ENCODE measurements at places on chromosomes 4 and X.

- no peak for DNase-seq
Observed at GRCh38 chr4:37400241-37400881, 155.8 kb downstream of the NWD2 start.

- no peak for DNase-seq
Observed at GRCh38 chrX:130834149-130834548, 68.9 kb downstream of the ENOX2 start.

- DNase-seq: no peak
Observed at GRCh38 chr4:120765260-120765680, 157.3 kb downstream of the PRDM5 start.

- peak; percentile 65 for DNase-seq
Observed at GRCh38 chr4:27318740-27319139, 458.1 kb downstream of the STIM2 start.

GRCh38 chr4:102253860-102254259, 91.4 kb downstream of the SLC39A8 start:
- no peak for DNase-seq

- peak; percentile 63 for DNase-seq
Observed at GRCh38 chrX:69263251-69263820, 98.1 kb upstream of the PJA1 start.

GRCh38 chrX:25028726-25029125, 13.0 kb upstream of the ARX start:
- DNase-seq: no peak

GRCh38 chr4:121192480-121192879, 28.4 kb upstream of the TNIP3 start:
- DNase-seq: no peak

DNA sequence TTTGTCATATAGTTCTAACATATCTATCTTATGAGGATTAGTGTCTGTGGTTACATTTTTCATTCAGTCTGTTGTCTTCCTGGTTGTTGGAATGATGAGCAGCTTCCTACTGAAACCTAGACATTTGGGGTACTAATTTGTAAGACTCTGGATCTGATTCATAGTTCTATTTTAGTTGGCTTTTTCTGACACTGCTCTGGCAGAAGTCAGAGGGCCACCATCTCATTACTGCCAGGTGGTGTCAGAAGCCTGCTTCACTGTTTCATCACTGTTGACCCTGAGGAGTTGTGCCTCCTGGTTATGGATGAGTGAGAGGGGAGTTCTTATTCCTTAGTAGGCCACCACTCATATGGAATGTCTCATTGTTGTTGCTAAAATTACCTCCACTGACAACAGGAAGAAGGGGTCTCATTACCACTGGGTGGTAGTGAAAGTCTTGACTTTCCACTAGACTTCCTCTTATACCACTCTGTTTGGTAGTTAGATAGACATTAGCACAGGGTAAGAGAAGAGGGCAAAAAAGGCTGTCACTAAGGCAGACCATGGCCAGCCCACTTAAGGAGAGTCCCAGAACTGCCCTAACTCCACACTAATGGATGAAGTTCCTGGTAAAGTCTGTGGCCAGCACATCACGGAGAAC, 395.2 kb downstream of the SPOCK3 start:
- DNase-seq: no peak

DNA sequence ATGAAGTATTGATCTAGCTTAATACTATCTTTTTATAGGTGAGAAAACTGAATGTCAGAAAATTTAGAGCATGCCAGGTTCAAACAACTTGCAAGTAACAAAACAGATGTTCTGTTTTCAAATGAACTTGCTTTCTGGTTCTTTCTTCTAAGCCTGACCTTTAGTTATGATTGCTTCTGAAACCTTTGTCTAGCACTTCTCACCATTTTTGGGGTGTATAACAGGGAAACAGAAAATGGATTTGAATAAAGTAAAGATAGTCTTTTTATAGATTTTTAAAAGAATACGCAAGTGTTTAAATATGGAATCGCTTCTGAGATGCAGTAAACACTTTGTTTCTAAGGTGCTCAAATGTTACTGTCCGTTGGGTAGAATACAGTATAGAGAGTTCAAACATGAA, 687.2 kb upstream of the CPEB2 start:
- DNase-seq: no peak

DNA sequence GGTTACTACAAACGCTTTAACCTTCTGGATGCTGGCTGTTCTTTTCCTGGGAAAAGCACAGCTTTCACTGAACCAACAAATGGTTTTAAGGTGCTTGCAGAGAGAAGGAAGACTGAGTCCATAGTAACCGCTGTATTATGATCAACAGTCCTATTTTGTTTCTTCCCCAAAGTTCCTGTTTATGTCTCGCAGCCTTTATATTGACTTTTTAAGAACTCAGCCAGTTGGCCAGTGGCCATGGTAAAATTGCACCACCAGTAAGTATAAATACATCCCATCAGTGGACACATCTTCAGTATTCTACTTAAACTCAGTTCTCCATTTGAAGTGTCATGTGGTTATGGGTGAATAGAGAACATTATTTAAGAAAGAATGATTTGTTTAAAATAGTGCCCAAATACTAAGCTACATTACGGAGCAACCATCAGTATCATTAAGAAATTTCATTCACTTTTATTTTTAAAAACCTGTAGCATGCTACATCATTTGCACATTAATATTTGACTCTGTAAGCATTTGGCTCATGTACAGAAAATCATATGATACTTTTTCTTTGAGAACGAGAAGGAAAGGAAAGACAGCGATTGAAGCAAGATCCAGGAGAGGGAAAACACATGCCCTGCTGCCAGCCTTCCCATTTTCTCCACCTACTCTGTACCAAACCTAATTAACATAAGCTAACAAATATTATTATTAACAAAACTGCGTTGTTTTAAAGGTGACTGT, 287.0 kb downstream of the ARHGAP24 start:
- no peak for DNase-seq

DNA sequence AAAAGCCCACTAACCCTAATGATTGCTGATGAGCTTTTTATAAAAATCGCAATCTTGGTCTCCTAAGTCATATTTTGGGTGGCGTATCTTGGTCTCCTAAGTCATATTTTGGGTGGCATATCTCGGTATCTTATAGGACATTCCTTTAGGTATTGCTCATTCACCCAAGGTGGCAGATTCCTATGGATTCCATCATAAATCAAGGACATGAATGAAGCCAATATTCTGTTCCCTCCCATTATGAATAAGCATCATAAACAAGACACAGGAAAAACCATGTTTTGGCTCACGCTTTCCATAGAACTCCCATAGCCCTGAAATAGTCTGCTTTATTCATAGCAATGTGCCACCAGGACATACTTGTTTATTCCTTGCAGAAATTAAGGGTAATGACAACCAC, 95.0 kb upstream of the CD99 start:
- no peak for DNase-seq

DNA sequence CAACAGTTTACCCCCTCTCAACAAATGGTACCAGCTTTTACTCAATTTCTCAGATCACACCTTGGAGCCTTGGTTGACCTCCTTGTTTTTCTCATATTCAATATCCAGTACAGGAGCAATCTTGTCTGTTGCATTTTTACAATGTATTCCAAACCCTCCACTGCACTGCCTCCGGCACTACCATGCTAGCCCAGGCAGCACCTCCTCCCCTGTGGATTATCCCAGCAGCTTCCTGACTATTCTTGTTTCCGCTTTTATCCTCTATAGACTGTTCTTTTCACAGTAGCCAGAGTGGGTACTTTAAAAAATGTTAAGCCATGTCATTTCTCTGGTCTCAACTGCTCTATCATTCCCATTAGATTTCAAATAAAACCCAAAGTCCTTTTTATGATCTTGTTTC, 253.4 kb upstream of the GPRIN3 start:
- no peak for DNase-seq

DNA sequence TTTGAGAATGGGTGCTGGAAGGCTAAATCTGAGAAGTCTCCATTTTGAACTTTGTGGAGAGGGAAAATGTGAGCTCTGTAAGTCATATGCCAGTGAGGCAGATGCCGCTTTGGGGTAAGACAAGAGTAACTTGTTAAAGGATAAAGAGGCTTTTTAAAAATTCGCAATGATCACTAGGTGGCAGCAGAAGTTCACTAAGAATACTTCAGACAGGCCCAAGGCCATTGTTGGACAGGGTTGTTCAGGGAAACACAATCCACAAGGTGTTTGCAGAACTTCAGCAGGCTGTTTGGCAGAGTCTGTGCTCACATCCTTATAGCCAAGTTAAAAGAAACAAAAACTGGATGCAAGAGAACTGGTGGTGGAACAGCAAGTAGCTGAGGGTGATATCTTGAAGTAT, 13.7 kb upstream of the PIGA start:
- DNase-seq: no peak

- no peak for DNase-seq
Observed at GRCh38 chrX:9628779-9629493, 136.7 kb downstream of the GPR143 start.

DNA sequence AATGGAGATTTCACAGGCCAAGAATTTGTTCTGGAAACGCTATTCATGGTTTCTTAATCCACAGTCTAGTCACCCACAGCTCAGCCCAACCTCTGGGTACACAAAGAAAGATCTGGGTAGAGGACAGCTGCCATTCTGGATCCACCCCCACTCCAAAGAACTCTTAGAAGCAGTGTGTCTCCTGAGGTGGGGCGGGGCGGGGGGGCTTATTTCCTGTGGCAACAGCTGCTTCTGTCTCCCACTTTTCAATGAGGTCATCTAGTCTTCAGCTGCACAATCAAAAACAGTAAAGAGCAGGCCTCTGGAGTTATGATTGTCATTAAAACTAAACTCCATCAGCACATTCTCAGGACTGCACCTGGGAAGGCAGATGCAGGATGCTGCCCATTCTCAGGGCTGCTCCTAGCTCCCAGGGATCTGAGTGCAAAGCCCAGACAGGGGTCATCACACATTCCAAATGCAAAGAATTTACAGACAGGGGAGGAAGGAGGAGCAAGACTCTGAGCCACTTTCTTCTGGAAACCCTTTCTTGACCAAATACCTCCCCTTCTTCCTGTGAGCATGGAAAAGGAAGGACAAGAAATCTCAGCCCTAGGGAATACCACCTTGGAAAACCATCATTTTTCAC, 207.3 kb downstream of the HS6ST2 start:
- no peak for DNase-seq

DNA sequence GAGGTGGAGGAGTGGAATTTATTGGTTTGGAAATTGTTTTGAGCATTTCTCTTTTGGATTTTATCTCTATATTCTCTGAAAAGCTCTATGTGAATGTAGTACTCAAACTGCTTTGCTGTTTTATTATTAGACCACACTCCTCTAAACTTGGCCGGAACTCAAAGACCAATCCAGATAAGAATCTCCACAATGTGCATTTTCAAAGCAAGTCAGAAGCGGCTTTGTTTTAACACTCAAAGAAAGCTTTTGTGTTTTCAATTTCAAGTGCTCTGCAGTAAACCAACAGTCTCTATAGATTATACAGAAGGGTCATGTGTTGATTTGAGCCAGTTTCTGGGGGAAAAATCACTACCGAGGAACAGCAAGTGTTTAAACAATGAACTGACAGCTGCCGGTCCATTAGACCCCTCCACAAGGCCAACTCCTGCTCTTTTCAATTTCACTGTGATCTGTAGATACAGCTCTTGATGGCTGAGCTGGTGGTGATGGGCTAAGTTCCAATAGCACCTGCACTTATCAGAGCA, 79.4 kb downstream of the FTHL17 start:
- no peak for DNase-seq

GRCh38 chr4:125663896-125664767, 349.4 kb downstream of the FAT4 start:
- no peak for DNase-seq

DNA sequence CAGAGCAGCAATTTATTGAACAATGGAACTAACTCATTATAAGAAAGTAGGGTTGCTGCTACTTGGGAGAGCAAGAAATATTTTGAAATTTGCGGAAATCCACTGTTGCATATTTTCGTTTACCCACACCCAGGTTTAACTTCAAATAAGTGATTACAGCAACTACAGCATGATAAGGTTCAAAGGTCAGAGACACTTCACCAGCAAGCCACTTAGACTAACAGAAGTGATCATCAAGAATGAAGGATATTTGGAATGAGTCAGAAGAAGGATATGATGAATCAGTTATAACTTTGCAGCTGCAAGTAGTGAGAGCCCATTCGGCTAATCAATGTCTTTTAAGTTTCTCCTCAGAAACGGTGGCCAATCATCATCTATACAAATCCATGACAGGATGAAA, 199.3 kb downstream of the TMA16 start:
- no peak for DNase-seq

- no peak for DNase-seq
Observed at GRCh38 chr4:32417113-32417704, 1697.0 kb downstream of the PCDH7 start.

GRCh38 chr4:111652986-111653385, 492.3 kb upstream of the FAM241A start:
- no peak for DNase-seq

GRCh38 chr4:88054229-88054628, 46.8 kb downstream of the PKD2 start:
- no peak for DNase-seq

GRCh38 chr4:19123681-19124080, 1102.1 kb upstream of the LCORL start:
- no peak for DNase-seq

DNA sequence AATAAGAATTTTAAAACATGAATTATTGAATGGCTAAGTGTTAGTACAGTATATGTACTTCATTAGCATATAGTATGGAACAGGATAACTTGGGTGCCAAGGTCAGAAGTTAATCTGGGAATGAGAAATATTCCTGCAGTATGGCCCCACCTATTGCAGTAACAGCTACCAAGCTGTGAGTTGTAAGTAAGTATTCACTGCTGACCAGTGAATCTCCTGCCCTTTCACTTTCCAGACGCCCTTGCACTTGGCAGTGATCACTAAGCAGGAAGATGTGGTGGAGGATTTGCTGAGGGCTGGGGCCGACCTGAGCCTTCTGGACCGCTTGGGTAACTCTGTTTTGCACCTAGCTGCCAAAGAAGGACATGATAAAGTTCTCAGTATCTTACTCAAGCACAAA, 105.1 kb downstream of the NFKB1 start:
- DNase-seq: no peak

GRCh38 chr4:30962939-30963338, 242.8 kb downstream of the PCDH7 start:
- DNase-seq: no peak

- peak; percentile 73 for DNase-seq
Observed at GRCh38 chrX:151982222-151982621, 7.7 kb upstream of the GABRE start.

Data from osteoblast (primary cell).